T-cell (primary cell): ENCODE measurements at places on chromosomes 16 and 17. TPM values are rescaled to one million over a fixed set of nuclear protein-coding genes. Genes with fewer than 3 reads are reported as not detected.

GAN gene
- total RNA-seq, result 7.5 TPM

CCDC92B gene
- total RNA-seq, result not detected

GRB7 gene
- 0.41 TPM for total RNA-seq

DNA sequence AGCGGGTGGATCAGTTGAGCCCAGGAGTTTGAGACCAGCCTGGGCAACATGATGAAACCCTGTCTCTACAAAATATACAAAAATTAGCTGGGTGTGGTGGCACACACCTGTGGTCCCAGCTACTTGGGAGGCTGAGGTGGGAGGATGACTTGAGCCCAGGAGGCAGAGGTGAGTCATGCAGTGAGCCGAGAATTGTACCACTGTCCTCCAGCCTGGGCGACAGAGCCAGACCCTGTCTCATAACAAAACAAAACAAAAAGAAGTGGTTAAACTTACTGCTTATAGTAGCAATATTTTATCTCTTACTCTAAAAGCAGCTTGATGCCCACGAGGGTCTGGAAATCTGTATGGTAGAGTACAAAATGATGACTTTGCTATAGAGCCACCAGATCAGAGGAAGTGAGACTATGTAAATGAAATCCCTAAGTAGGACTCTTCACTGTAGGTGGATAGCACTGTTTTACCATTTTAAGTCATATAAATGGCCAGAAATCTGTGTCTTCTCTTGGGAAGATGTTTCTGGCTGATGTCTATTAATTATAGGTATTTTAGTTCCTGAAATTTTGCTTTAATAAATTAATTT lies 60.4 kb upstream of the MRC2 start:
- DNase-seq, result no peak
- peaks cover 25% of the 10 kb centered on the region for H3K36me3 ChIP-seq
- no peaks in the 10 kb centered on the region for H3K4me1 ChIP-seq
- no peak overlapping the region for H3K4me3 ChIP-seq
- no peaks in the 10 kb centered on the region for H3K27me3 ChIP-seq

DNA sequence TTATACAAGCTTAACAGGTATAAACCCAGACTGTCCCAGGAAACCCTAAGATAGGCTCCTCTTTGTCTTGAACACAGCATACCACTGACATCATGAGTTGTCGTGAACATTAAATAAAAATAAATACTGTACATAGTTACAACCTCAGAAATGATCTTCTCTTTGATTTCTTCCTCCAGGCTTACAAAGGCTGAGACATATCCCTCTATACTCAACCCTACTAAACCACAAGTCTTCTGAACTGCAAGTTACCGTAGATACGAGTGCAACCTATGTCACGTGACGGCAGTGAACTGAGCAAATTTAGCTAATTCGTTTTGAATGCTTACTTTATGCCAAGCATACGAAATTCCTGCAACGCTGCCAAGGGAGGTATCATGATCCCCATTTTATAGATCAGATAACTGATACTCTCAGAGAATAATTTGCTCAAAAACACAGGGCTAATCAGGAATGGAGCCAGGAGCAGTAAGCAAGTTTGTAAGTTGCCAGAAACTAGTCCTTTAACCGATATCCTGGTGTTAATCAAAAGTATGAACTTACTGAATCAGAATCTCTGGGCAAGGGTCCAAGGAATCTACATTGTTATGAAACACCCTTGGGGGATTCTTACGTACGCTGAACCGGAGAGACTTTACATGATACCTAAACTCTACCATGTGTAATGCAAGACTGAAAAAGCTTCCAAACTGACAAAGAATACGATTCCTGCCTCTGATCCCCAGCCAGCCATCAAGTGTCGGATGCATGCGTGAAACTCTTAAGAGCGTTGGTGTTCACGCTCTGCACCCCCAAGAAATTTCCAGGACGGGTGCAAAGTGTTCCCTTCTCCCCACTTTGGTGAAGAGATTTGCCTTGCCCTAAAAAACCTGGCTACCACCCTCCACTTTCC lies 106.2 kb downstream of the XYLT1 start:
- H3K36me3 ChIP-seq, result no peaks in the 10 kb centered on the region
- H3K27ac ChIP-seq, result peak overlapping the region; percentile 98
- H3K4me1 ChIP-seq, result peaks cover 78% of the 10 kb centered on the region
- no peaks in the 10 kb centered on the region for H3K27me3 ChIP-seq
- H3K4me3 ChIP-seq, result peak overlapping the region; percentile 8

ZNF469 gene
- 1.7 TPM for total RNA-seq

DNA sequence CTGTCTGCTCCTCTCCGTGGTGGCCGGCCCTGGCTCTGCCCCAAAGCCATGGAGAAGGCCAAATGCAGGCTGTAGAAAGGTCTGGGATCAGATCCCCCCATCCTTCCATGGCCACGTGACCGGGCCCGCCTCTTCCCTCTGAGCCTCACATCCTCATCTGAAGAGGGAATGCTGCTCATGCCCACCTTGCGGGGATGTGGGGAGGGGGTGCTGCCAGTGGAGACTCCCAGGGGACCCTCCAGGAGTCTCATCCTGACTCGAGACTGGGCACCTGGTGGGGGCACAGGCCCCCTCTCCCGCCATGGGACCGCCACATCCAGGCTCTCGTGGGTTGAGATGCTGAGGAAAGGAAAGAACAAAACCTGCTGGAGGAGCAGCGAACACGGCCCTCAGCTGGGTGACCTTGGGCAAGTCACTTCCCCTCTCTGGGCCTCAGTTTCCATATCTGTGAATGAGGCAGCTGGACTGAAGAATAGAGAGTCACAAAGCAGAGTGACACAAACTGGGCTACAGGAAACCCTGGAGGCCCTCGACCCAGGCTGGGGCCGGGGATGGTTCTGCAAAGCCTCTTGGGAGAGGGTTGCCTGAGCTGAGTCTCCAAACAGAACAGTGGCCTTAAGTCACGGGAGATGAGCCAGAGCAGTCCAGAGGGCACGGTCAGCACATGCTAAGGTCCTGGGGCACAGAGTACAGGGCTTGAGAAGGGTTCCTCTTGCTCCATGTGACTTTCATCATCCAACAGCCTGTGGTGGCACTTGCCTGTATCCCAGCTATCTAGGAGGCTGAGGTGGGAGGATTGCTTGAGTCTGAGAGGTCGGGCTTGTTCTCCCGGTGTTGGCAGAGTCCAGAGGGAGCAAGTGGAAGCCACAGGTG lies 30.1 kb downstream of the SOCS1 start:
- no peaks in the 10 kb centered on the region for H3K36me3 ChIP-seq
- H3K4me1 ChIP-seq, result peaks cover 52% of the 10 kb centered on the region
- no peak for DNase-seq
- H3K27ac ChIP-seq, result peak overlapping the region; percentile 89
- H3K4me3 ChIP-seq, result peak overlapping the region; percentile 46

DNA sequence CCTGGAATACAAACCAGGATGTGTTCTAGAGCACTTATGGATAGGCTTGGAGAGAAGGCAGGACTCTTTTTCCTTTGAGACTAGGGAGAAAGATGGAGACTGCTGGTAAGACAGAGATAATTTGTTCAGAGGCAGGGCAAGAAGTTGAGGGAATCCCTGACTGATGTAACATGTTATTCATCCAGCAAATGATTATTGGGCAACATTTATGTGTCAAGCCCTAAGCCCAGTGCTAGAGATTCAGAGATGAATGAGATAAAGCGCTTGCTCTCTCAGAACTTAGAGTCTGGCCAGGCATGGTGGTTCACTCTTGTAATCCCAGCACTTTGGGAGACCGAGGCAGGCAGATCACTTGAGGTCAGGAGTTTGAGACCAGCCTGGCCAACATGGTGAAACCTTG lies 47.8 kb upstream of the NUFIP2 start:
- no peak for DNase-seq
- H3K4me1 ChIP-seq, result no peaks in the 10 kb centered on the region
- no peak overlapping the region for H3K27ac ChIP-seq
- no peaks in the 10 kb centered on the region for H3K36me3 ChIP-seq
- no peaks in the 10 kb centered on the region for H3K27me3 ChIP-seq

GPRC5B gene
- 4.4 TPM for total RNA-seq

CDC6 gene
- 2.1 TPM for total RNA-seq

DNA sequence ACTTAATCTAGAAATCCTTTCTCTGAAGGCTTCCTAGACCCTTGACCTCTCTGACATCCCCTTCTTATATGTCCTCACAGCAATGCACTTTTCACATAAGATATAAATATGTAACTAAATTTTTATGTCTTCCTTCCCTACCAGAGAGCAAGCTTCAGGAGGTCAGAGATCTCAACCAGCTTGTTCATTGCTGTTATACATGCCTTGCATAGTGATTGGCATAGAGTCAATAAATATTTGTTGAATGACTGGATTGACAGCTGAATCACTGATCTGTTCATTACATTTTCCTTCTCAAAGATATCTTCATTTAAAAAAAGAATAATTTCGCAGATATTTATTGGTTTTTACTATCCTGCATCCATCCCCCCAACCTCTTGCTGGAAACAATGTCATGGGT lies 29.5 kb downstream of the HYDIN start:
- H3K27ac ChIP-seq, result no peak overlapping the region
- DNase-seq, result no peak
- no peak overlapping the region for H3K4me3 ChIP-seq
- no peaks in the 10 kb centered on the region for H3K27me3 ChIP-seq
- H3K4me1 ChIP-seq, result no peaks in the 10 kb centered on the region
- no peaks in the 10 kb centered on the region for H3K36me3 ChIP-seq
